Left lung (tissue), 14 donors: ENCODE measurements at places on chromosomes 1 and 21. TPM values are rescaled to one million over a fixed set of nuclear protein-coding genes. Genes with fewer than 3 reads are reported as not detected.

- DNase-seq, result no peak
- no peak overlapping the region for H3K27ac ChIP-seq
- no peaks in the 10 kb centered on the region for H3K27me3 ChIP-seq
- H3K4me1 ChIP-seq, result no peaks in the 10 kb centered on the region
Observed at GRCh38 chr1:71783071-71783470, 499.3 kb downstream of the NEGR1 start.

Gene TCHH
- 0.03 TPM for total RNA-seq

Gene OR6N1
- total RNA-seq, result 0.26 TPM

DNA sequence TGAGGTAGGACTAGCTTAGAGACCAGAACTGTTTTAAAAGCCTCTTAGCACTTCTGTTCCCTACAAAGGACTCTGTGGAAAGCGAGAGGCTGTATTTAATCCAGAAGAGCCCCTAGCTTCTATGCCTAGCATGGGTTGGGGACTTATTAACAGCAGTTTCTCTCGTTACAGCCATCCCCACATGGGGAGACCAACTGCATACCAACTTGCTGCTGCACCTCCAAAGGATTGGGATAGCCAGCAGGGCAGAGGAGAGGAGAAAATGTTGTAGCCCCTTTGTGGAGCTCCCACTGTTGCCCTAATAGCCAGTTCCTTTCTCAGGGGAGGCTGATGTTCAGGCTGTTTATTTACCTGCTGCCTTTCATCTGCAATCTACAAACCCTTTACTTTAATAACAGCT lies 11.0 kb upstream of the CELSR2 start:
- H3K27ac ChIP-seq, result no peak overlapping the region
- peaks cover 30% of the 10 kb centered on the region for H3K27me3 ChIP-seq
- DNase-seq, result no peak
- H3K4me1 ChIP-seq, result peaks cover 17% of the 10 kb centered on the region
- peaks cover 12% of the 10 kb centered on the region for H3K36me3 ChIP-seq

- H3K27ac ChIP-seq, result no peak overlapping the region
- H3K36me3 ChIP-seq, result no peaks in the 10 kb centered on the region
- H3K27me3 ChIP-seq, result no peaks in the 10 kb centered on the region
- peaks cover 3% of the 10 kb centered on the region for H3K4me1 ChIP-seq
- no peak overlapping the region for H3K4me3 ChIP-seq
Observed at GRCh38 chr21:16676391-16676790, 836.5 kb upstream of the CXADR start.

DNA sequence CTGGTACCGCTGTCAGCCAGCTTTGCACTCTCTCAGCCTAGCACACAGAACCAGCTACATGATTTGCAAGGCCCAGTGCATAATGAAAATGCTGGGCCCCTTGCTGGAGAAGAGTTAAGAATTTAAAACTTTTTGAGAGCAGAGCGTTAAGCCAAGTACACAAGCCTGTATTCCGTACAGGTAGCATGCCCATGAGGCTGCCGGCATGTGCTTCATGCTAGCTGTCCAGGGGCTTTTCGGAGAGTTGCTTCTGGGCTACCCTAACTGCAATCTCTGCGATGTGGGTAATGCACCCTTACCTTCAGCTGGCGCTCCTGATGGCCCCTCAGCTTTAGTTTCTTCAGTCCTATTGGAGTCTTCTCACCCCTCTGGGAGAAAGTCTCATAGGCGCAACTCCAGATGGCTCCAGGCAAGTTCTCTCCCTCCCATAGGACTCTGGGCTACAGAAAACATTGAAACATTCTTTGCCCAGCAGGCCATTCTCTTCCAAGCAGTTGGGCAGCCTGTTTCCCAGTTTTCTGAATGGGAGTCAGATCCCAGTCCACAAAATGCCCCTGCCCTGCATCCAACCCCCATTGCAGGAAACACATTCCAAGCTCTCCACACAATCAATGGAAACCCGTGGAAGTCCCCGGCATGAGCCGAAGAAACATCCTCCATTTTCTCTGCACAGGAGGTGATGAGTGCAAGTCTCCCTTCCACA lies 5.7 kb upstream of the AKT3 start:
- peaks cover 20% of the 10 kb centered on the region for H3K27me3 ChIP-seq
- DNase-seq, result no peak
- no peaks in the 10 kb centered on the region for H3K36me3 ChIP-seq
- no peak overlapping the region for H3K27ac ChIP-seq
- no peaks in the 10 kb centered on the region for H3K4me1 ChIP-seq

Gene PAX7
- not detected for total RNA-seq

DNA sequence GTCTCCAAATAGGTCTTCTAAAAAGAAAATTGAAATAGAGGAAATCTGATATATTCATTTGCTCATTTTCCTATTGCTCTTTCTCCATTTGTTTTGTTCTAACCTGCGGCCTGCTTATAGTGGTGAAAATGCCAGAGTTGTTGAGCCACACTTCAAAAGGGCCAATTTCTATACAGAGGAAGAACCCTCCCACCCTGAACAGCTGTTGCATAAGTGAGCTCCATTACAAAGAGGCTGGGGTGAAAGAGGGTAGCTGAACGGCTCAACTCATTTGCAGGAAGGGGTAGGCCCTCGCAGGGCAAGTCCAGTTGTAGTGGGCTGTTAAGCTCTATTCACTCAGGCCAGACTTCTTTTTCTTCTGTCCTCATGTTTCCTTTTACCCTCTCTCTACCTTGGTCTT lies 8.8 kb downstream of the ADCY10 start:
- peak overlapping the region; percentile 28 for H3K27ac ChIP-seq
- peaks cover 9% of the 10 kb centered on the region for H3K4me1 ChIP-seq
- H3K27me3 ChIP-seq, result no peaks in the 10 kb centered on the region
- peak; percentile 15 for DNase-seq
- no peak overlapping the region for H3K4me3 ChIP-seq

GRCh38 chr1:235272851-235273250 lies 55.1 kb downstream of the ARID4B start:
- DNase-seq, result no peak
- H3K27ac ChIP-seq, result no peak overlapping the region
- H3K4me1 ChIP-seq, result peaks cover 52% of the 10 kb centered on the region
- no peaks in the 10 kb centered on the region for H3K27me3 ChIP-seq

- no peaks in the 10 kb centered on the region for H3K36me3 ChIP-seq
- DNase-seq, result no peak
- no peaks in the 10 kb centered on the region for H3K27me3 ChIP-seq
- H3K4me3 ChIP-seq, result peak overlapping the region; percentile 93
- H3K4me1 ChIP-seq, result peaks cover 15% of the 10 kb centered on the region
- peak overlapping the region; percentile 89 for H3K27ac ChIP-seq
Observed at GRCh38 chr1:160342526-160342925, 524 bp downstream of the COPA start.

DNA sequence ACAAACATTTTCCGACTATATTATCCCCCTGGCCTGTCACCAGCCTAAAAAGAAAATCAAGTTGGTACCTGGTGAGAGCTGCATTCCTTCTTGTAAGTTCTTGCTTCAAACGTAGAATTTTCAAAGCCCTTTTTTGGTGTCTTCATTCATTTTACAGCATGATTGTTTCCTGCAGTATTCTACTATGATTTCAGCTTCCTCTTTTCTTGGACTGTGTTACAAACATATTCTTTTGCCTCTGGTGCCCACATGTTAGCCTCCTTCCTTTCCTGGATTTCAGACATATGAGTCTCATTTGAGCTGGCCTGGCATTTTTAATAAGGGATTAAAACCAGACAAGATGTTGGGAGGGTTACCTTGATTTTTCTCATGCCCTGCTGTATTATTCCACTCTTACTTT lies 142.5 kb downstream of the PIGK start:
- H3K27me3 ChIP-seq, result no peaks in the 10 kb centered on the region
- no peaks in the 10 kb centered on the region for H3K36me3 ChIP-seq
- H3K4me1 ChIP-seq, result no peaks in the 10 kb centered on the region
- no peak overlapping the region for H3K27ac ChIP-seq
- H3K4me3 ChIP-seq, result no peak overlapping the region
- DNase-seq, result no peak

DNA sequence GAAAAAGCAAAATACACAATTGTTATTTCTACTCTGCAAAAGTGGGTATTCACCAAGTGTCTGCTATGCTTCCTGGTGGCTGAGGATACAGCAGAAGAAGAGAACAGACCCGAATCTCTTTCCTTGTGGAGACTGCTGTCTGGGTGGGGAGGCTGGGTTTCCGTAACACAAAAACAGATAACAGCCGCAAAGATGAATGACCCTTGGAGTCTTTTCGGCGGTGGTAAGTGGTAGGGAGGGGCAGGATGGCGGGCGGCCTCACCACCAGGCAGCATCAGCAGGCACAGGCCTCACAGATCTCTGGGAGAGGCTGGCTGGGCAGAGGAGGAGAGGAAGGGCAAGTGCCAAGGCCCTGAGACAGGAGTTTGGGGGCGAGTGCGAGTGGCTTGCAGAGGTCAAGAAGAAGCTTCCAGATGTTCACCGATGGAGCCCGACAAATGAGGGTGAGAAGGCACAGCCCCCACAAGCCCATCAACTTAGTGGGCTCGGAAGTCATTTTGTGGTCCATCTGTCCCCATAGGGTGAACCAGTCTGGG lies 164.2 kb downstream of the RHOU start:
- H3K36me3 ChIP-seq, result no peaks in the 10 kb centered on the region
- H3K4me3 ChIP-seq, result no peak overlapping the region
- DNase-seq, result no peak

GRCh38 chr1:172286629-172287076 lies 133.8 kb upstream of the C1orf105 start:
- H3K4me3 ChIP-seq, result no peak overlapping the region
- no peak for DNase-seq
- H3K27me3 ChIP-seq, result no peaks in the 10 kb centered on the region

GRCh38 chr1:223556414-223557129 lies 108.9 kb downstream of the CAPN8 start:
- no peaks in the 10 kb centered on the region for H3K36me3 ChIP-seq
- no peak overlapping the region for H3K27ac ChIP-seq
- no peak overlapping the region for H3K4me3 ChIP-seq
- no peaks in the 10 kb centered on the region for H3K4me1 ChIP-seq

Gene OR2T29
- not detected for total RNA-seq

DNA sequence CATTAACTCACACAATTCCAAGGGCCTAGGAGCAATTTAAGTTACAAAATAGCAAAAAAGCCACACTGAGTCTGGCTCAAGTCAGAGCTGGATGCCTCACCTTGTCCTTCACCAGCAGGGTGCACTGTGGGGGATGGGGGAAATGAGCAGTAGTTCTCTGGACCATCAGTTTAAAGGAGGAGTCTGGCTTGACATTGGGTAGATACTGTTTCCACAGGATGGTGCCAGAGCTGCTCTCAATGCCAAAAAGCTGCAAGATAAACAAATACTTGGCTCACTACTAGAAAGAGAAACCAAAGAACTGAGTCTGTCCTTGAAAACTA lies 18.8 kb downstream of the EMC1 start:
- H3K4me1 ChIP-seq, result no peaks in the 10 kb centered on the region
- DNase-seq, result peak; percentile 27
- H3K27ac ChIP-seq, result no peak overlapping the region
- H3K27me3 ChIP-seq, result no peaks in the 10 kb centered on the region
- no peak overlapping the region for H3K4me3 ChIP-seq
- H3K36me3 ChIP-seq, result peaks cover 99% of the 10 kb centered on the region

DNA sequence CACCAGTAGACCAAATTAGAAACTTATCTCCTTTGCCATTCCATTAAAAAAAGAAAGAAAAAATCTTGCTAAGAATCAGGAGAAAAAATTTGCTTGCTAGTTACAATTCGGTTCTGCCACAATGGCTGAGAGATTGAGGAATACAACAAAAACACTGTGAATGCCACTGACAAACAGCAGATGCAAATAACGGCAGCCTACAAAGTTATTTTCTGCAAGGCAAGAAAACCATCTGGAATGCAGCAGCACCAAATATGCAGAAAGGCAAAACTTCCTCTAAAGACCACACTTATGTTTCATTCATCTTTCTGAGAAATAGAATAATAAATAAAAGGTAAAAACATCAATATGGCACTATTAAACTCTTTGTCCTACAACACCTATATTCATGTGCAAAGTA lies 75.7 kb downstream of the ENAH start:
- no peak overlapping the region for H3K27ac ChIP-seq

Gene LCE1F
- total RNA-seq, result not detected

Gene TRIM46
- 0.45 TPM for total RNA-seq

DNA sequence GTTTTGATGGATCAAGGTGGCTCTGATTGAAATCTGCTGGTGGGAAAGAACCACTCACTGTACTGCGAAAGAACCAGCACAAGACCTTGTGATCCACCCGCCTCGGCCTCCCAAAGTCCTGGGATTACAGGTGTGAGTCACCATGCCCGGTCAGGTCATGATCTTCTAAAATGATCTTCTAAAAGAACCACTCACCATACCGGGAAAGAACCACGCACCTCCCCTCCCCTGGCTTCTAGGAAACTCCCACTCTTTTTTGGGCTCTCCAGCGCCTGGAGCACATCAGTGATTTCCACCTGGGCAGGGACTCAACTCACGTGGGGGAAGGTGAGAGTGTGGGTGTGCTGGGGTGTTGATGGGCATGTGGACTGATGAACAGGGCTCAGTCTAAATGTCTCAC lies 7.9 kb upstream of the RAB7B start:
- H3K27me3 ChIP-seq, result no peaks in the 10 kb centered on the region
- H3K27ac ChIP-seq, result no peak overlapping the region
- no peak overlapping the region for H3K4me3 ChIP-seq
- H3K4me1 ChIP-seq, result peaks cover 21% of the 10 kb centered on the region
- H3K36me3 ChIP-seq, result no peaks in the 10 kb centered on the region
- no peak for DNase-seq

GRCh38 chr1:66769512-66770229 lies 17.4 kb downstream of the DYNLT5 start:
- H3K27me3 ChIP-seq, result no peaks in the 10 kb centered on the region
- DNase-seq, result no peak
- no peaks in the 10 kb centered on the region for H3K4me1 ChIP-seq
- no peak overlapping the region for H3K27ac ChIP-seq
- H3K4me3 ChIP-seq, result no peak overlapping the region

GRCh38 chr1:109751531-109752260 lies 10.9 kb upstream of the GSTM3 start:
- no peak overlapping the region for H3K27ac ChIP-seq
- H3K27me3 ChIP-seq, result no peaks in the 10 kb centered on the region
- H3K4me3 ChIP-seq, result no peak overlapping the region
- no peaks in the 10 kb centered on the region for H3K36me3 ChIP-seq

DNA sequence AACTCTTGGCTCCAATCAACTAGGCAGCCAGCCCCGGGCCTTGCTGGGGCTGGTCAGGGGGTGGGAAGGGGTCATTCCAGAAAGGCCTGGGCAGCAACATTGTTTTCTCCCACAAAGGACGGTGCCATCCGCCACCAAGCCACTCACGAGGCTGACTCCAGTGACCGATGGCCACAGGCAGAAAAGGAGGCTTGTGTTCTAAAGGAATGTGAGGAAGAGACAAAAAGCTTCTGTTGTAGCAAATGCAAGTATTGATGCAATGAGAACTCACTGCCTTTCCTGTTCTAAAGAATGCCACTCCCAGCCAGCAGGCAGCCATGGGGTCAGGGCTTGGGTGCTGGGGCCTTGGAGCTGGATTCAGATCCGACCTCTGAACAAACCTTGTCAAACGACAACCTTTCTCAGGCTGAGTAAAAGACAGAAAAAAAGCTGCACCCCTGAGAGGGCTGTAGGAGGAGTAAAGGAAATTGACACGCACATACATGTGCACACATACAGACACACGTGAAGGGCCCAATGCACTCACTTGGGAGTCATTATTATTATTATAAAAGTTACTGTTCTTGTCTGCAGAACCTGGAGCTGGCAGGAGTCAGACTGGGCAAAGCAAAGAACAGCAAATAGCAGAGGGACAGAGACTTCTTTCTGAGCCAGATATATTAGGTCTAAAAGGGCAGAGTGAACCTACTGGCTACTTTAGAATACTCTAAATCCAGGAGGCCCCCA lies 13.9 kb upstream of the PRMT2 start:
- H3K27me3 ChIP-seq, result no peaks in the 10 kb centered on the region
- H3K4me1 ChIP-seq, result no peaks in the 10 kb centered on the region
- no peak overlapping the region for H3K4me3 ChIP-seq
- peak overlapping the region; percentile 26 for H3K27ac ChIP-seq
- DNase-seq, result no peak
